Activated T-cell treated with anti-CD3 and anti-CD28 coated beads, Interleukin-2, amount 50 U/mL, for 72 hours (primary cell): ENCODE measurements at places on chromosomes 1 and 21. TPM values are rescaled to one million over a fixed set of nuclear protein-coding genes. Genes with fewer than 3 reads are reported as not detected.

The TEX38 gene
- total RNA-seq: 0.65 TPM

The SAMD13 gene
- 1.7 TPM for total RNA-seq

The CRYBG2 gene
- total RNA-seq: 2.3 TPM

The TMPRSS3 gene
- total RNA-seq: 57.1 TPM

The MTF2 gene
- 51.7 TPM for total RNA-seq

The ZBTB40 gene
- total RNA-seq: 20.2 TPM

GRCh38 chr21:35737449-35737848, 322.9 kb downstream of the SETD4 start:
- no peak overlapping the region for H3K27ac ChIP-seq
- peaks cover 7% of the 10 kb centered on the region for H3K27me3 ChIP-seq
- no peak for DNase-seq
- H3K4me3 ChIP-seq: no peak overlapping the region
- H3K36me3 ChIP-seq: no peaks in the 10 kb centered on the region
- no peaks in the 10 kb centered on the region for H3K4me1 ChIP-seq

DNA sequence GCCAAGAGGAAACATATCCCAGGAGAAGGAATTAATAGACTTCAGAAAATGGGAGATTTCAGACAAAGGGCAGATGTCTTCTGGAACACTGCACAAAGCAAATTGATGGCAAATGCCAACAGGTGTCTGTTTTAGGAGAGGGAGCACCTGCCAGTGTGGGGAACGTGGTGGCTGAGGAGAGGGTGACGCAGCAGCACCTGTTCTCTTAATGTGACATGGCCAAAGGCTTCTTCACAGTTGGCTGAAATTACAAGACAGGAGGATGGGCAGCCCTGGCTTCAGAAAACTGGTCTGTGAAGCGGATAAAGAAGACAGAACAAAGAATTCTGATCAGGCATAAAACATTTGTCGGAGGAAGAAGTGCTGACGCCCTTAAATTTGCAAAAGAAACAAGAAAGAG, 178.7 kb upstream of the RUNX1 start:
- peak overlapping the region; percentile 76 for H3K4me3 ChIP-seq
- no peak for DNase-seq
- peak overlapping the region; percentile 55 for H3K27ac ChIP-seq

GRCh38 chr1:185644531-185644930, 89.7 kb upstream of the HMCN1 start:
- no peak overlapping the region for H3K4me3 ChIP-seq
- H3K36me3 ChIP-seq: peaks cover 12% of the 10 kb centered on the region
- H3K27ac ChIP-seq: no peak overlapping the region
- peak; percentile 52 for DNase-seq
- H3K4me1 ChIP-seq: peaks cover 42% of the 10 kb centered on the region

DNA sequence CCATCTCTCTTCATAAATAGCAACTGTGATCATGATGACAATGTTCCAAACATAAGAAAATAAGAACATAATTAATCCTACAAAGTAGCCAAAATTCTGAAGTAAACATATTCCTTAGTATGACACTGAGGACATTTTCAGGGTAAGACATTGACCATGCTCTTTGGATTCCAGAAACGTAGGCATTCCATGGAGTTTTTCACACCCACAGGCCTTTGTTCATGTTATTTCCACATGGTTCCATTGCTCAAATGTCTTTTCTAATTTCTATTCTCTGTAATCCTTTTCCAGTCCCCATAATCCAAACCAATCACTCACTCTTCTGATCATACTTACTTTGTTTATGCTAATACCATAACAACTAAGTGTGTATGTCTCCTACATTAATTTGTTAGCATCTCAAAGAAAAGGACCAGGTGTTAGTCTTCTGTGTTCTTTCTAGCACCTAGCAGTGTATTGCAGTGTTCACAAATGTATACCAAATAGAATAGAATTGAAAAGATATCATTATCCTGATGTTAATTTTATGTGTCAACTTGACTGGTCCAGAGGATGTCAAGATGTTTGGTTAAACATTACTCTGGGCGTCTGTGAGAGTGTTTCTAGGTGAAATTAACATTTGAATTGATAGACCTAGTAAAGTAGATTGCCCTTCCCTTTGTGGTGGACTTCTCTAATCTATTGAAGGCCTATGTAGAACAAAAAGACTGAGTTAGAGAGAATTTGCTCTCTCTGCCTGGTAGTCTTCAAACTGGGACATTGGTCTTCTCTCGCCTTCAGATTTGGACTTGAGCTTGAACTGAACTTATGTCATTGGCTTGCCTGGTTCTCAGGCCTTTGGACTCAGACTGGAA, 516.6 kb downstream of the PTPRC start:
- H3K27me3 ChIP-seq: peaks cover 6% of the 10 kb centered on the region
- H3K4me3 ChIP-seq: no peak overlapping the region
- no peak overlapping the region for H3K27ac ChIP-seq
- no peak for DNase-seq
- no peaks in the 10 kb centered on the region for H3K4me1 ChIP-seq

DNA sequence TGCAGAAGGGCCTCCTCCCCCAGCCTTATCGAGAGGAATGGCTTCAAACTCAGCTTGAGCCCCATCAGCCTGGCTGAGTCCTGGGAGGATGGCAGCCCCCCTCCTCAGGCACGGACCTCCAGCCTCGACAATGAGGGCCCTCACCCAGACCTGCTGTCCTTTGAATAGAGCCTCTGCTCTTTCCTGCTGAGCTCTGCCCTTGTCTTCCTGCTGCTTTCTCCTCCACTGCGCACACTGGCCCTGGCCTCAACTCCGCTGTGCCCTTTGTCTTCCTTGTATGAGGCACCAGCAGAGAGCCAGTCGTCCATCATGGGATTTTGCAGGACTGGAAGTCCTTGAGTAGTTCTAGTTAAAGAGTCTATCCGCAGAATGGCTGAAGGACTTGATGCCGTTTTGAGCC, 2.0 kb downstream of the C1orf226 start:
- H3K36me3 ChIP-seq: no peaks in the 10 kb centered on the region
- DNase-seq: no peak
- no peaks in the 10 kb centered on the region for H3K27me3 ChIP-seq
- no peak overlapping the region for H3K27ac ChIP-seq

DNA sequence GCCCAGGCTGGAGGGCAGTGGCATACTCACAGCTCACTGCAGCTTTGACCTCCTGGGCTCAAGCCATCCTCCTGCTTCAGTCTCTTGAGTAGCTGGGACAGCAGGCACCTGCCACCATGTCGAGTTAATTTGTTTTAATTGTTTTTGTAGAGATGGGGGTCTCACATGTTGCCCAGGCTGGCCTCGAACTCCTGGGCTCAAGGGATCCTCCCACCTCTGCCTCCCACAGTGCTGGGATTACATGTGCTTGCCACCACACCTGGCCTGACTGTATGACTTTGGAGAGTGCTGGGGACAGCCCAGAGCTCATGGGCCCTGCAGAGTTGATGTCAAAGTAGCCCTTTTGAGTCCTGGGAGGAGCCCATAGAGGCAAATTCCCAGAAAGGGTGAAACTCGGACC, 1.8 kb downstream of the OBSCN start:
- no peak overlapping the region for H3K4me3 ChIP-seq
- H3K27ac ChIP-seq: no peak overlapping the region
- no peaks in the 10 kb centered on the region for H3K4me1 ChIP-seq
- H3K27me3 ChIP-seq: peaks cover 7% of the 10 kb centered on the region
- no peaks in the 10 kb centered on the region for H3K36me3 ChIP-seq

GRCh38 chr1:51952638-51953037, 37.9 kb downstream of the RAB3B start:
- no peak overlapping the region for H3K4me3 ChIP-seq
- DNase-seq: no peak
- no peaks in the 10 kb centered on the region for H3K36me3 ChIP-seq
- peaks cover 5% of the 10 kb centered on the region for H3K27me3 ChIP-seq

- peaks cover 11% of the 10 kb centered on the region for H3K36me3 ChIP-seq
- DNase-seq: no peak
- H3K27ac ChIP-seq: no peak overlapping the region
- no peaks in the 10 kb centered on the region for H3K4me1 ChIP-seq
These were observed 20.2 kb downstream of the CTH start for GRCh38 chr1:70431317-70431716.

- peak overlapping the region; percentile 54 for H3K27ac ChIP-seq
- H3K4me1 ChIP-seq: peaks cover 36% of the 10 kb centered on the region
- peaks cover 6% of the 10 kb centered on the region for H3K36me3 ChIP-seq
- no peak for DNase-seq
- no peak overlapping the region for H3K4me3 ChIP-seq
- H3K27me3 ChIP-seq: no peaks in the 10 kb centered on the region
These were observed 3.1 kb downstream of the RER1 start for GRCh38 chr1:2394761-2395160.

GRCh38 chr1:162635418-162635817, 3.2 kb downstream of the DDR2 start:
- no peaks in the 10 kb centered on the region for H3K36me3 ChIP-seq
- no peaks in the 10 kb centered on the region for H3K4me1 ChIP-seq
- no peak overlapping the region for H3K4me3 ChIP-seq

DNA sequence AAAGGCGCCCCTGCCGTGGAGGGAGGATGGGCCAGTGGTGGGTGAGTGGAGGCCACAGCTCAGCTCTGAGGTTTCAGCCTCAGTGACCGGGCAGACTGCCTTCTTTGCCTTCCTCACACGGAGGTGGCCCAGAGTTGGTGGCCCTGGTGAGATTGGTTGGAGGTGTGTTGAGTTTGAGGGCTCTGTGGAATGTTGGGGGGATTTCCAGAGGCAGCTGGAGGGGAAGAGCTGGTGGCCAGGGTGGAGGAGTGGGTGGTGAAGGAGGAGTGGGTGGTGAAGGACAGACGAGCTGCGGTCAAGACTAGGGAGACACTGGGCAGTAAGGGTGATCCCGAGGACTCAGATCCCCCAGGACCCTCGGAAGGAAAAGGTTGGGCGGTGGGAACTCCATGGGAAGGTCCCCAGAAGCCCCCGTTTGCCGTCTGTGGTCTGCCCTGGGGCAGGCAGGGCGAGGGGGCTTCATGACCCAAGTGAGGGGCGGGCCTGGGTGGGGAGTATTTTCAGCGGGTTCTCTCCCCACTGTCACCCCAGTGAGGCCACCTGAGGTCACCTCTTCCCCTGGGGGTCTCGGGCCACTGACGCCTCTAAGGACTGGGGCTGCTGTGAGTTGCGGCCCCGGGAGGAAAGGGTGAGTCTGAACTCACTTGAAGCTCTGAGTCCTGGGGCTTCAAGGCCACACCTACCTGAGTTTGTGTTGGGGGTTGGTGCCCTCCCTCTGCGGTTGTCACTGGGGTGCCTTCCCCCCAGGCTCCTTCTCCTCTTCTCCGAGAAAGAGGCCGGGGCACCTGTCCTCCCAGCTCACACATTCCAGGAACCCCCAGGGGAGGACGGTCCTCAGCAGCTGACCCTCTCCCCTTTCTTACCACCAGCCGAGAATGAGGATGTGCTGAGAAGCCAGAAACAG, 22.7 kb upstream of the PIK3CD start:
- peaks cover 6% of the 10 kb centered on the region for H3K27me3 ChIP-seq
- DNase-seq: peak; percentile 80
- H3K27ac ChIP-seq: peak overlapping the region; percentile 87
- peaks cover 70% of the 10 kb centered on the region for H3K4me1 ChIP-seq
- peaks cover 27% of the 10 kb centered on the region for H3K36me3 ChIP-seq
- peak overlapping the region; percentile 91 for H3K4me3 ChIP-seq

- H3K36me3 ChIP-seq: peaks cover 3% of the 10 kb centered on the region
- no peak overlapping the region for H3K27ac ChIP-seq
- H3K27me3 ChIP-seq: no peaks in the 10 kb centered on the region
- no peak for DNase-seq
- H3K4me1 ChIP-seq: peaks cover 8% of the 10 kb centered on the region
- H3K4me3 ChIP-seq: no peak overlapping the region
These were observed 31.2 kb downstream of the ANGPTL3 start for GRCh38 chr1:62628506-62628905.

DNA sequence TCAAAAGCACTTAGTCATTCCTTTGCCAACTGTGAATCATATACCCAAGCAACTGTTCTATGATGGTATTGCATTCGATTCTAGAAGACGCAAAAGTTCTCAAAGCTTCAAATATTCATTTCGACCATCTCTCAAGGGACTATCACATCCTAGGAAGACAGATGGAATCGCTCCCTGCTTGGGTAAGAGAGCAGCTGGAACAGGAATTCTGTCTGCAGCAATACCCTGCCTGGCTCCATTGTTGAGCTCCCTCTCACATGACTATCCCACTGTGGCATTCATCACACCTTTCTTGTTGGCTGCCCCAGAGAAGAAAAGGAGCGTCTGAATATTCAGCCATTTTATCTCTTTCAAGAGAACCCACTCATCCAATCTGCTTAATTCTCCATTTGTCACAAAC, 397.7 kb downstream of the NTNG1 start:
- H3K27ac ChIP-seq: no peak overlapping the region
- no peak overlapping the region for H3K4me3 ChIP-seq
- H3K36me3 ChIP-seq: no peaks in the 10 kb centered on the region

DNA sequence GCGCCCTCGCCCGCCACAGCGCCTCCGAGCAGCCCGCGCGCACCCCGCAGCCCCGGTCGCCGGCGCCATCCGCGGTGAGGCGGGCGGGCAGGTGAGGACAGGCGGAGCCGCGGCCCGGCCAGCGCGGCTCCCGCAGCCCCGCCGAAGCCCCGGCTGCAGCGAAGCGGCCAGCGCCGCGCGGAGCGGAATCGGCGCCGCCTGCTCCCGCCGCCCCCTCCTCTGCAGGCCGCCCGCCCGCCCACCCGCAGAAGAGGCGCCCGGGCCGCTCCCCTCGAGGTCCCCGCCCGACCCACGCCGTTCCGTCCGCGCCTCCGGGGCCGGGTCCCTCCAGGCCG, 1.3 kb downstream of the PRDM16 start:
- H3K27me3 ChIP-seq: peaks cover 6% of the 10 kb centered on the region
- no peak overlapping the region for H3K4me3 ChIP-seq
- no peak overlapping the region for H3K27ac ChIP-seq

DNA sequence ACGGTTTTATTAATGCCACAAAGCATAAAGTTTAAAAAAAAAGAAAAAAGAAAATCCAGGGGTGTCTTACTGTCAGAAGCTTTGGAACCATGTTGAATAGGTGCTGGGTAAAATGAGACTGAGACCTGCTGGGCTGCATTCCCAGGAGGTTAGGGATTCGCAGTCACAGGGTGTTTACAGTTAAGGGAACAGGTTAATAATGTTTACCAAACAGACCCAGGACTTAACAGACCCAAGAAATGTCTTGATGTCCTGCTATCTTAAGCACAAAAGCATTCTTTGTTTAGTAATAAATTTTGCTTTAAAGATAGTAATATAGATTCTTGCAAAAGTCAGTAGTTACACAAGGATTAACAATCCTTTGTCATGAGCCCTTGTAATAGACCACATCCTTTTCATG, 54.7 kb downstream of the OLFML3 start:
- H3K4me3 ChIP-seq: no peak overlapping the region
- no peak for DNase-seq
- H3K27ac ChIP-seq: no peak overlapping the region
- H3K36me3 ChIP-seq: no peaks in the 10 kb centered on the region
- no peaks in the 10 kb centered on the region for H3K27me3 ChIP-seq

GRCh38 chr1:228650141-228650540, 85.1 kb upstream of the RHOU start:
- peaks cover 40% of the 10 kb centered on the region for H3K4me1 ChIP-seq
- no peaks in the 10 kb centered on the region for H3K36me3 ChIP-seq
- no peak for DNase-seq

GRCh38 chr1:48560577-48560976, 88.6 kb upstream of the SPATA6 start:
- peaks cover 29% of the 10 kb centered on the region for H3K27me3 ChIP-seq
- no peak overlapping the region for H3K4me3 ChIP-seq
- H3K36me3 ChIP-seq: no peaks in the 10 kb centered on the region
- no peak overlapping the region for H3K27ac ChIP-seq
- no peaks in the 10 kb centered on the region for H3K4me1 ChIP-seq

- H3K4me1 ChIP-seq: peaks cover 6% of the 10 kb centered on the region
- peaks cover 45% of the 10 kb centered on the region for H3K27me3 ChIP-seq
- no peak overlapping the region for H3K27ac ChIP-seq
These were observed 10.4 kb downstream of the MYOG start for GRCh38 chr1:203075236-203076030.

GRCh38 chr1:182135946-182136345, 74.4 kb upstream of the ZNF648 start:
- DNase-seq: no peak
- peaks cover 6% of the 10 kb centered on the region for H3K36me3 ChIP-seq
- no peak overlapping the region for H3K27ac ChIP-seq
- no peak overlapping the region for H3K4me3 ChIP-seq
- H3K4me1 ChIP-seq: peaks cover 18% of the 10 kb centered on the region
- no peaks in the 10 kb centered on the region for H3K27me3 ChIP-seq
